CD4-positive, alpha-beta T cell treated with Interleukin-15 for 4 hours (primary cell): ENCODE measurements at places on chromosomes 3 and 15.
A peak's percentile ranks its signal among the peaks of the same experiment; 100 is the strongest.

GRCh38 chr3:192057261-192057660, 596.3 kb downstream of the PYDC2 start:
- no peak for DNase-seq

DNA sequence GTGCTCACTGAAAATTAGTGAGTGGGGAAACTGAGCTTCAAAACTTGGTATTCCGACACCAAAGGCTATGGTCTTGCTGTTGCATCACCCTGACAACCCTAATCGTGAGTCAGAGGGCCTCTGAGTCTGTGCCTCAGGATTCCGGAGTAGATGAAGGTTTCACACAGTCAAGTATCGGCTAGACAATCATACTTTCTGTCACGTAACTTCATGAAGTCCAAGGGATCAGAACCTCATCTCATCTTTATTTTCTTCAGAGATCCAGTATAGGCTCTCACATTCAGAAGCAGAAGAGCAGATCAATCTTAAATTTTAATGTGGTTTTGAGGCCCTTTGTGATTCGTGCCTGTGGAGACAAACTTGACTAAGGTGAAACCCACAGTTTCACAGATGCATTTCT, 26.1 kb upstream of the NECTIN3 start:
- DNase-seq = no peak

GRCh38 chr15:50828610-50829206, 63.2 kb upstream of the SPPL2A start:
- DNase-seq = no peak

GRCh38 chr3:8839607-8840325, 70.4 kb upstream of the OXTR start:
- no peak for DNase-seq

DNA sequence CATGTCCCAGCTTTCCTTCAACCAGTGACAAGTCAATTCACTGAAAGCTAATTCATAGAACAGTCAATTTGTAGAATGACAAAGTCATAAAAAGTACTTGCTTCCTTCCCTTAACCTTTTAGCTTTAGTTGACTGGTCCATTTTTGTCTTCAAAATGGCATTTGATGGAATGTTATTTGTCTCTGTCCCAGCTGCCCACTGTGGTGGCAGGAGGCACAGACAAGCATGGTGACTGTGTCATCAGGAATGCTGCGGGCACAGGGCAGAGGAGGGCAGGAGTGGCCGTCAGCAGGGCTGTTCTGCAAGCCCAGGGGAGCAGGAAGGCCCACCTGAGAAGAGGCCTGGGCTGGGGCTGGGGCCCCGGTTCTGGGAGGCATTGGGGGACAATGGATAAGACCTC, 10.0 kb downstream of the IQSEC1 start:
- no peak for DNase-seq

- DNase-seq = no peak
Measured at GRCh38 chr3:151011427-151011826, 38.9 kb upstream of the CLRN1 start.

GRCh38 chr3:115512565-115513415, 110.5 kb upstream of the GAP43 start:
- no peak for DNase-seq

DNA sequence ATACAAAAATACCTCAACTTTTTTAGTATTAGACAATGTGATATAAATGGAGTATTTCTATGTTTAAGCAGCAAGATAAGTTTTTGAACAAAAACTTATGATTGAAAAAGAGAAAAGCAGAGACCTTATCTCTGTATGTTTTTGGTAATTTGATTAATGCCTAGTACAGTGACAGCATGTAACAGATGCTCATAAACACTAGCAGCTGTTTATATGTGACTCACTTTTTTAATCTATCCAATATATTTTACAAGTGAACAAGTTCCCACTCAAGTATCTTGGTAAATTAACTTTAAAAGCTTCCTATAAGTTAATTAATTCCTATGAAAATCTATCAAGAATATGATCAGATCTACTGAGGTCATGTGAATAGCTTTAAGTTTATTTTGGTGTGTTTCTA, 55.1 kb downstream of the NGLY1 start:
- no peak for DNase-seq

DNA sequence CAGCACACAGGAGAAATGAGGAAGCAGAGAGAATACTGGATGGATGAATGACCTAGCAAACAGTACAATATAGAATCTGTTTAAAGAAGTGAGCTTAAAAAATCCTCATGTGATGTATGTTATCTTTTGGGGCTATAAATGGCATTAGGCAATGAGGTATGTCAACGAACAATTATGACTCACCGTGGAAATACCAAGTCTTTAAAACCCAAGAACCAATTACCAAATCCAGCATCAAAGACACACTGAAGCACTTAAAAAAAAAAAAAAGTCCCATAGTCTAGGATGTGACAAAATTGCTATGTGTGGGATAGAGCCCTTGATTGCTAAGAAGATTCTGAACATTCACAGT, 36.3 kb upstream of the HERC1 start:
- DNase-seq = no peak

DNA sequence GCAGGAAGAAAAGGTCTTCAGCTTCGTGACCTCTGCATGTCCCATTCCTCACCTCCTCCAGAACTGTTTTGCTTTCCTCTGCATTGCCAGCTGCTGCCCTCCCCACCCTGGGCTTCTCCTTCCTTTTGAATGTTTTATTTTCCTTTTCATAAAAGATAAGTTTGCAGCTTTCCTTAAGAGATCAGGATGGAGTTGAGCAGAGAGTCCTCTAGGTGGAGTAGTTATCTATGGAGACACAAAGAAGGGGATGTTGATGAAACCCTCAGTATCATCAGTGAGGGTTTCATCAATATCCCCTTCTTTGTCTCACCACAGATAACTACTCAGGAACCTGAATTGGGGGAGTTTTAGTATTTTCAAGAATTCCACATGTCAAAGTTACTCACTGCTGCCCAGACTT, 19.0 kb upstream of the SLC25A36 start:
- DNase-seq = no peak

- no peak for DNase-seq
Measured at GRCh38 chr15:59295261-59296001, 77.2 kb downstream of the MYO1E start.

DNA sequence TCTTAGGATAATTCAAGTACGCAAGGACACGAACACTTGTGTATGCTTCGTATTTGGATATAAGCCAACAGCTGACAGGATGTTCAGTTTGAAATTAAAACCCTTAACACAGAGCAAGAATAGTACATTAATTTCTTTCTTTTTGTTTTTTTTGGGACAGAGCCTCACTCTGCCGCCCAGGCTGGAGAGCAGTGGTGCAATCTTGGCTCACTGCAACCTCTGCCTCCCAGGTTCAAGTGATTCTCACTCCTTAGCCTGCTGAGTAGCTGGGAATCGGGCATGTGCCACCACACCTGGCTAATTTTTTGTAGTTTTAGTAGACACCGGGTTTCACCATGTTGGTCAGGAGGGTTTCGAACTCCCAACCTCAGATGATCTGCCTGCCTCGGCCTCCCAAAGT, 32.4 kb downstream of the TOMM70 start:
- no peak for DNase-seq

DNA sequence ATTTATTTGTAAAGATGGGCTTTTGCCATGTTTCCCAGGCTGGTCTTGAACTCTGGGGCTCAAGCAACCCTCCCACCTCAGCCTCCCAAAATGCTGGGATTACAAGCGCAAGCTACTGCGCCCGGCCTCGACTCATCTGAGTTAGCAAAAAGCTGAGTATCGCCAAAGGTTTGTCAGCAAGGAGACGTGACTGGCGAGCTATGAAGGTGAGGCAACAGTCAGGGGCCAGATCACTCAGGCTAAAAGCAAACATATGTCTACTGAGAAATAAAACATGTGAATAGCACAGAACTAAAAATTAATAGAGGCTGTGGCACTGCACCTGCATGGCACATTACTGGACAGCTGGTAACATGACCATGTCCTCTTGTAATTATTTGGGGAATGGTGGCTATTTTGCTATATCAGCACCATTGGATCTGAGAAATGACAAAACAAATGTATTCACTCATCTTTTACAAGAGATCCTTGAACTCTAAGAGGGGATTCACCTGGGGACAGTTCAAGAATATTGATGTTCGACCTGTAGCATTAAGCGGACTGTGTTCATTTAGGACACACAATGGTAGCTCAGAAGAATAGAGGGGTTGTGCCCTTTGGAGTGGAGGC, 10.0 kb upstream of the SLC25A26 start:
- DNase-seq = no peak

GRCh38 chr3:11047500-11047899, 55.0 kb downstream of the SLC6A1 start:
- DNase-seq = no peak

DNA sequence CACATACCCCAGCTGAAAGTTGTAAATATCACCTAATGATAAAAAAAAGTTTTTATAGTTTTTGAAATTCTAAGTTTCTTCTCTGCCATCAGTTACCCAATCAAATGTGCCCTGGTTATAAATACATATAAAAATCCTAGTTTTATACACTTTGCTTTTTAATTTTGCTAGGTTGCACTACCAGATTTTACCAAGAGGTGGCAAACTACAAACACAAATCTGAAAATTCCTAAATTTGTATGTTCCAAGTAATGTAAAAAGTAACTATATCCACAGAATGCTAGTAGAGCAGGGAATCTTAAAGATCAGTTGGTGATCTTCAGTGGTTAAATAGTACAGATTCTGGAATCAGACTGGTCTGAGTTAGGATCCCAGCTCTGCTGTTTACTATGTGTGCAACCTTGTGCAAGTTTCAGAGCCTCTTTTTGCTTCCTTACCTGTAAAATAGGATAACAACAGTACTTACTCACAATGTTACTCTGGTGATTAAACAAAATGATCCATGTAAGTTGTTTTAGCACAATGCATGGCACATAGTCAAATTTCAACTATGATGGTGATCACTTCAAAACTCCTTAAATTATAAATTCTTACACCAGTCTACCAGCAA, 11.0 kb downstream of the TRPM7 start:
- DNase-seq = peak; percentile 40
